ENCODE measurements at places on chromosomes 11 and 22. TPM values are rescaled to one million over a fixed set of nuclear protein-coding genes. Genes with fewer than 3 reads are reported as not detected.

OR5B21 gene
- not detected for total RNA-seq

PHOX2A gene
- not detected for total RNA-seq

VSIG2 gene
- 1.1 TPM for total RNA-seq

DCHS1 gene
- 9.3 TPM for total RNA-seq

RTL10 gene
- total RNA-seq: 7.9 TPM

FAM83F gene
- total RNA-seq: 4.4 TPM

EHF gene
- not detected for total RNA-seq

OR52A1 gene
- not detected for total RNA-seq

NNMT gene
- 240 TPM for total RNA-seq

DNA sequence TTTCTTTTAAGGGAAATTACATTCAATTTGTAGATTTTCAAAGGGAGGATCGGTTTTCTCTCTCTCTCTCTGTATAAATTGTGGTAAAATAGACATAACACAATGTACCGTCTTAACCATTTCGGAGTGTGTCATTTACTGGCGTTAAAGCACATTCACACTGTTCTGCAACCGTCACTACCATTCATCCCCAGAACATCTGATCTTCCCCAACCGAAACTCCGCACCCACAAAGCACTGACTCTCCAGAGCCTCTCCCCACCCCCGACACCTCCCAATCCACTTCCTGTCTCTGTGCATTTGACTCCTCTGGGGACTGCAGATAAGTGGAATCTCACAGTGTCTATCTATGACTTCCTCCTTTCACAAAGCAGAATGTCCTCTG, 15.9 kb upstream of the GRAMD4 start:
- H3K36me3 ChIP-seq: no peaks in the 10 kb centered on the region
- DNase-seq: no peak
- no peak overlapping the region for H3K4me3 ChIP-seq
- H3K4me1 ChIP-seq: peaks cover 39% of the 10 kb centered on the region
- peak overlapping the region; percentile 77 for H3K27ac ChIP-seq

GRCh38 chr11:101176381-101176780, 46.8 kb upstream of the PGR start:
- H3K27me3 ChIP-seq: no peaks in the 10 kb centered on the region
- H3K36me3 ChIP-seq: no peaks in the 10 kb centered on the region
- no peaks in the 10 kb centered on the region for H3K4me1 ChIP-seq
- no peak for DNase-seq
- H3K27ac ChIP-seq: no peak overlapping the region

DNA sequence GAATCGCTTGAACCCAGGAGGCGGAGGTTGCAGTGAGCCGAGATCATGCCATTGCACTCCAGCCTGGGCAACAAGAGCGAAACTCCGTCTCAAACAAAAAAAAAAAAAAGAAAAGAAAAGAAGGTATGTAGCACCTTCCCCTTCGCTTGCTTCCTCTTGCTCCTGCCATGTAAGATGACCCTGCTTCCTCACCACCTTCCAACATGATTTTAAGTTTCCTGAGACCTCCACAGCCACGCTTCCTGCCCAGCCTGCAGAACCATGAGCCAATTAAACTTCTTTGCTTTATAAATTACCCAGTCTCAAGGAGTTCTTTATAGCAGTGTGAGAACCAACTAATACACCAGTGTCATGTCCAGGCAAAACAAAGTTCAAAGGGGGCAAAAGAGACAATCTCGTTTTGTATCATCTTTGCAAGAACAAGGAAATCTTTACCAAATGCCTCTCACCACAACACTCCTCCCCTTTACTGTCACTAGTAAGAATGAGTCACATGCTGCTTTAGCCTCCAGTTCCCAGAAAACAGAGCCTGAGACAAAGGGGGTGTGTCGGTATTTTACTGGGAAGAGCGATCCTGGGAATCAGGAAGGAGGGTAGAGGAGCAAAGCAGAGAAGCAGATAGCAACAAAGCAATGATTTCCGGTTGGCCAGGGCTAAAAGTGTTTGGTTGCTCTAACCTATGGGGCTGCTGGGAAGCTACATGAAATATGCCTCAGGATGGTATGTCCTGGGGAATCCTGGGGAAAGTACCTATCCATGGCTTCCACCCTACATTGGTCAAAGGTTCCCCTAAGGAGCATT, 10.5 kb upstream of the MCHR1 start:
- H3K4me3 ChIP-seq: no peak overlapping the region
- DNase-seq: no peak
- no peaks in the 10 kb centered on the region for H3K4me1 ChIP-seq
- H3K27me3 ChIP-seq: no peaks in the 10 kb centered on the region
- H3K27ac ChIP-seq: no peak overlapping the region

GRCh38 chr22:45202333-45203149, 38.2 kb downstream of the KIAA0930 start:
- H3K27me3 ChIP-seq: no peaks in the 10 kb centered on the region
- no peaks in the 10 kb centered on the region for H3K4me1 ChIP-seq
- H3K27ac ChIP-seq: no peak overlapping the region
- peaks cover 37% of the 10 kb centered on the region for H3K36me3 ChIP-seq
- no peak for DNase-seq

DNA sequence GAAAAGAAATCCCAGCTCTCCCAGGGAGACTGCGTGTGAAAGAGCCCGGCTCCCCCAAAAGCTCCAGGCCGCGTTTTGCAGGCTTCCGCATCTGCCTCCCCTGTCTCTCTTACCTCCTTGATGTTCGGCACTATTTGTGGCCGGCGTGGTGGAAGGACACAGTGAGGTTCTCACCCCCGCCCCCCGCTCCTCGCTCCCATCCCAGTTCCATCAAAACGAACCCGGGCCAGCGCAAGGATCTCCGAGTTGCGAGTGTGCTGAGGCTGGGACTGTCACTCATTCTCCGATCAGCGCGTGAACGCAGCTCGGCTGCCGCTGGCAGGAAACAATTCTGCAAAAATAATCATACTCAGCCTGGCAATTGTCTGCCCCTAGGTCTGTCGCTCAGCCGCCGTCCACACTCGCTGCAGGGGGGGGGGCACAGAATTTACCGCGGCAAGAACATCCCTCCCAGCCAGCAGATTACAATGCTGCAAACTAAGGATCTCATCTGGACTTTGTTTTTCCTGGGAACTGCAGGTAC, at the start of gene NCAM1:
Gene NCAM1 (plus strand): TSS at position 275 of the 523 bp plus-strand sequence.
- no peaks in the 10 kb centered on the region for H3K4me1 ChIP-seq
- peak; percentile 85 for DNase-seq

DNA sequence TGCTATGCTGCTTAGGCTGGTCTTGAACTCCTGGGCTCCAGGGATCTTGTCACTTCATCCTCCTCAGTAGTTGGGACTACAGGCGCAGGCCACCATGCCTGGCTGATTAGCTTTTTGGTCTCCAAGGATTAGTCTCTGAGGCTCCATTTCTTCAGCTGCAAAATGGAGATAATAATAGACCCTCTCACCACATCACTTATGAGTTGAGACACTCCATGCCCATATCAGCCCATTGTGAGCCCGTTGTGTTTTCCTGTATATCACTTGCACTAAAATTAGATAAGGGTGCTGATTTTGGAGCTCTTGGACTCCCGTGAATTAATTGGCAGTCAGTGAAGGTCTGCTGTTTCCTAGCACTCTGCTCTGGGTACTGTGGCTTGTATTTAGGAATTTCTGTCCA, 36.0 kb downstream of the DEPDC5 start:
- H3K27ac ChIP-seq: no peak overlapping the region
- H3K4me3 ChIP-seq: no peak overlapping the region
- no peak for DNase-seq
- H3K4me1 ChIP-seq: peaks cover 7% of the 10 kb centered on the region

GRCh38 chr22:46053563-46054090, 76.7 kb upstream of the WNT7B start:
- H3K4me1 ChIP-seq: no peaks in the 10 kb centered on the region
- DNase-seq: no peak
- no peaks in the 10 kb centered on the region for H3K36me3 ChIP-seq
- peak overlapping the region; percentile 67 for H3K4me3 ChIP-seq

- H3K36me3 ChIP-seq: no peaks in the 10 kb centered on the region
- H3K4me1 ChIP-seq: no peaks in the 10 kb centered on the region
- no peak overlapping the region for H3K27ac ChIP-seq
- H3K4me3 ChIP-seq: no peak overlapping the region
- H3K27me3 ChIP-seq: no peaks in the 10 kb centered on the region
These were observed 83.5 kb upstream of the OR9Q1 start for GRCh38 chr11:57940044-57940756.

Data from right atrium auricular region (tissue), 2 donors.